T-helper 22 cell (primary cell): ENCODE measurements at places on chromosomes 4 and X.

- DNase-seq: no peak
Measured at GRCh38 chr4:34771632-34772031, 1472.7 kb downstream of the ARAP2 start.

- no peak for DNase-seq
Measured at GRCh38 chr4:138110815-138111214, 131.3 kb downstream of the SLC7A11 start.

DNA sequence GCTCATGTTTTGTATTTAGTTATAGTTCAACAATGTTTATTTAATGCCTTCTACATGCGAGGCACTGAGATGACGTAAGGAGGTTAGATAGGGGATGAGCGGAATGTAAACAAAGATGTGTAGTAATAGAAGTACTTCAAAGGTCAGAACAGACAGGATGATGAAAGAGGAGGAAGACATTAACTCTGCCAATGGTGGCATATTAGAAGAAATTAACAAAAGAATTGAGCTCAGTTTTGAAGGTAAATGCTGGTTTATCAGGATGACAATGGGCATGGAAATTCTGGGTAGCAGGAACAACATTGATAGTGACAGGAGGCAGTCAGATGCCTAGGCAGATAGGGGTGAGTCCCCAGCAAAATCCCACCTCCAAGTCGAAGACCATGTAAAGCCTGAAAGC is 62.3 kb upstream of the PGRMC2 start:
- DNase-seq: no peak

GRCh38 chrX:31872007-31872406 is 800.2 kb upstream of the FTHL17 start:
- DNase-seq: no peak

DNA sequence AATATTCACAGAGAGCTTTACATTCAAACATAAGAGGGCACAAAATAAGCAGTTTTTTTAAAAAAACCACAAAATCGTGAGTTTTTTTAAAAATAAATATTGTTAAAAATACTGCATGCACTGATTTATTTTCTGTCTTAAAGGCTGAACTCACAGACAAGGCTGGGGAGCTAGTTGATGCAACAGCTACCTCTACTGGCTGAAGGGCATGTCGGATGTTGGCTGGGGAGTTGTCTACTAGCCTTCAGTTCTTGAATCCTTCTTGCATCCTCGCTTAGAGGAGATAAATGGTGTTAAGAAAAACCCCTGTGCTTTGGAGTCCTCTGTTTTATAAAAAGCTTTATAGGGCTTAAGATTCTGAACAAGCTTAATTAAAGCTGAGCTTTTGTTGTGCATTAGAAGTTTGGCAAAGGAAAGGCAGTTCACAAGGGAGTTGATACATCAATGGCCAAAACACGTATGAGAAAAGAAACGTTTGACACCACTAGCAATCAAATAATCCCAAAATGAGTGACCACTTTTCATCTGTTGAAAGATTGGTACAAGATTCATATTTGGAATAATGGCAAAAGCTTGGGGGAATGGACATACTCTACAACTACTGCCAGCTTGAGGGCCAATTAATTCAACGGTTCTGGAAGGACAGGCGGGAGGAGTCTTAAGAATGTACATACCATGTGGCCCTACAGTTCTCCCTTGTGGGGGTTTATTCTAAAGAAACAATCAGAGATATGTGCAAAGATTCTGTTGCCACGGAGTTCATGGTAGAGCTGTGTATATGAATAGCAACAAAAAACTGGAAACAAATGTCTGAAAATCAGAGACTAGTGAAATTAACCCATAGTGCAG is 94.7 kb downstream of the SEL1L3 start:
- DNase-seq: no peak

DNA sequence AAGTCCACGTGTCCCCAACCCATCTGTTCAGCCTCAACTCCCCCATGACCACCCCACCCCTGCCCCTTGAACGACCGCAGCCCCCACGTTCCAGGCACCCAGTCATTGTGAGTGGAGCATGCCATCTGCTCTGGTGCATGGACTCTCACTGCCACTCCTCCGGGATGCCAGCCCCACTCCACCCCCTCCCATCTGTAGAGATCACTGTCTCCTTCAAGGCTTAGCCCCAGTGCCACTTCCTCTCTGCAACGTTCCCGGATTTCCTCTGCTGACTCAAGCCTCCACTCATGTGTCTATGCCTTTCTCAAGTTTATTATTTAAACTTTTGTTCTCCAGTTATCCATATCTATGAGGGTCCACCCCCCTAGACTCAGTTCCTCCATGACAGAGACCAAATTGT is 54.0 kb downstream of the MAML3 start:
- peak; percentile 17 for DNase-seq
